T-helper 22 cell (primary cell): ENCODE measurements at places on chromosomes 6 and 20.

- DNase-seq, result no peak
Observed at GRCh38 chr6:12017263-12017662, 5.2 kb downstream of the HIVEP1 start.

- DNase-seq, result no peak
Observed at GRCh38 chr6:107246249-107246971, 131.1 kb upstream of the BEND3 start.

GRCh38 chr20:46835418-46835817 lies 59.2 kb upstream of the EYA2 start:
- no peak for DNase-seq

- DNase-seq, result no peak
Observed at GRCh38 chr6:43215066-43215465, 14.2 kb downstream of the DNPH1 start.

GRCh38 chr6:12343440-12344162 lies 53.4 kb downstream of the EDN1 start:
- no peak for DNase-seq

DNA sequence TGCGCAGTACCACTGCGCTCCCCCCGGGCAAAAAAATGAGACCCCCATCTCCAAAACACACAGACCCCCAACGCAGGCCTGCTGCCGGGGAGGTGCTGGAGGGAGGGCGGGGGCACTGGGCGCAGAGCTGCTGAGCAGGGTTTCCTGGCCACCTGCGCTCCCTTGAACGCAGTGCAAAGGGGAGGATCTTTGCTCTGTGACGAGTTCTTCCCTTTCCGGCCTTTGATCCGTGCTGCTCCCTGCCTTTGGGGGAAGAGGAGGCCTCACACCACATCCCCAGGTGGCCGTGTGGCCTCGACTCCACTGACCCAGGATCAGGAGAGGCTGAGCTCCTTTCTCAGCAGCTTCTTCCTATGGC lies 8.9 kb upstream of the COL20A1 start:
- no peak for DNase-seq

- no peak for DNase-seq
Observed at GRCh38 chr6:157536223-157536545, 155.2 kb downstream of the ZDHHC14 start.

DNA sequence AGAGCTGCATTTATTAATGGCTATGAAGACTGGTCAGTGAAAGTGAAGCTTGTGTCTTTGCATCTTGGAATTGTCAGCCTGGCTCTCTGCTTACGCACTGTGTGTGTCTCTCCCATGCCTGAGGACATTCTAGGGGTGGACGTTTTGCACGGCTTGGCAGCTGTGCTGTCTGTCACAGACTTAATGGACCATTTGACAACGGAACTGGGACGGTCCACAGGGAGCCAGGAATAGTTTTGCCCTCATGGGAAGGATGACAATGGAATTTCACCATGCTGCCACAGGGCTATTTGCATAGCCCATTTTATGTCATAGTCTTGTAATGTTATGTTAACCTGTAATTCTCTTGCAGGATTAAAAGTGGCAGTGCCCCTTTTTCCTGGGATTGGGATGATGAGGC lies 44.7 kb downstream of the OR2B6 start:
- no peak for DNase-seq

- DNase-seq, result no peak
Observed at GRCh38 chr20:6767536-6768227, at the start of gene BMP2. BMP2 (plus strand) TSS chr20:6767686; CDS start chr20:6770127, 2,441 bp downstream.

DNA sequence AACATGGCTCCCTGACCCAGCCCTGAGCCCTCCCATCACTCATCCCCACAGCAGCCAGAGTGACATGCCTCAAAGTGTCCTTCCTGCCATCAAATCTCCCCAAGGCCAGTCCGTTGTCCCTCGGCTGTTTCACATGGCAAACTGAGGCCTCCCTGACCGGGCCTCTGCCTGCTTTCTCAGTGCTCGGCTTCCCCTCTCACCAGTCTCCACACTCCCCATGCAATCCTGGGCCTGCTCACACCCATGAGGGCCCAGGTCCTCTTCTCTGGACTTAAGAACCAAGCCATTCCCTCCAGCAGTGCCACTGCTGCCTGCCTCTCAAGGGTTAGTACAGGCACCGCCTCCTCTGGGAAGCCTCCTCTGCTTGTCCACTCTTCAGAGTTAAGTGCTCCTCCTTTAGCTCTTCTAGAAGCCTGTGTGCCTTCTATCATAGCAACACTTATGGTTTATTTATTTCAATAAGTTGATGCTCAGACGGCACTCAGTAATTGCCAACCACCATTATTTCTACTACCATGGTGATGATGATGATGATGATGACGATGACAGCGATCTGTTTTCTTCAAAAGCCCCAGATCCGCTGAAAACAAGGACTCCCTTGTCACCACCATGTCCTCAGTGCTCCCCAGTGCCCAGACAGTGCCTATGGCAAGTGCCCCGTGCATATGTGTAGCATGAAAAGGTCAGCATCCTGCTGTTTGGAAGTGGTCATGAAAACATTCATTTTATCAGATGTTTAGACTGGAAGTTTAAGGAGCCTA lies 449.0 kb downstream of the CDH26 start:
- DNase-seq, result no peak
